ENCODE measurements at places on chromosomes 2 and 18. TPM values are rescaled to one million over a fixed set of nuclear protein-coding genes. Genes with fewer than 3 reads are reported as not detected.

- no peaks in the 10 kb centered on the region for H3K36me3 ChIP-seq
- H3K27me3 ChIP-seq: no peaks in the 10 kb centered on the region
- peak overlapping the region; percentile 45 for H3K27ac ChIP-seq
- no peak overlapping the region for H3K4me3 ChIP-seq
- H3K4me1 ChIP-seq: no peaks in the 10 kb centered on the region
- no peak for DNase-seq
Measured at GRCh38 chr2:159051133-159051532, 82.7 kb downstream of the TANC1 start.

- DNase-seq: peak; percentile 96
- H3K4me1 ChIP-seq: peaks cover 25% of the 10 kb centered on the region
- H3K4me3 ChIP-seq: no peak overlapping the region
Measured at GRCh38 chr2:238263204-238264071, 23.6 kb upstream of the HES6 start.

DNA sequence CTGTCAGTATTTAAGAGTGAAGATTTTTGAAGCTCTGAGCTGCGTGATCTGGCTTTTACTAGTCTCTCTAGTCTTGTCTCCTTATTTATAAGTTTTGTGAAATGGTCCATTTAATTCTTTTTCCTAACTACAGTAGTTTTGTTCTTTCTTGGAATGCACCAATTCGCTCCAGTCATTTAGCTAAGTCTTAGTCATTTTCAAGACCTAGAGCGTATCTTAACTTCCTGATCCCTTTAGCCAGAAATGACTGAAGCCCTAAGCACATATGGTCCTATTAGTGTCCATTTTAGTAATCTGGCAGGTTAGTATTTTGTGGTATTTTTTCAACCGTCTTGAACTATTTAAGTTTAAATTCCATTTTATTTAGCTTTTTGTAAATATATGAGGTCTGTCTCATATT lies 3.6 kb downstream of the BIRC6 start:
- peaks cover 37% of the 10 kb centered on the region for H3K4me1 ChIP-seq
- H3K27me3 ChIP-seq: no peaks in the 10 kb centered on the region
- no peak overlapping the region for H3K27ac ChIP-seq
- no peak overlapping the region for H3K4me3 ChIP-seq
- DNase-seq: no peak
- peaks cover 6% of the 10 kb centered on the region for H3K36me3 ChIP-seq

DNA sequence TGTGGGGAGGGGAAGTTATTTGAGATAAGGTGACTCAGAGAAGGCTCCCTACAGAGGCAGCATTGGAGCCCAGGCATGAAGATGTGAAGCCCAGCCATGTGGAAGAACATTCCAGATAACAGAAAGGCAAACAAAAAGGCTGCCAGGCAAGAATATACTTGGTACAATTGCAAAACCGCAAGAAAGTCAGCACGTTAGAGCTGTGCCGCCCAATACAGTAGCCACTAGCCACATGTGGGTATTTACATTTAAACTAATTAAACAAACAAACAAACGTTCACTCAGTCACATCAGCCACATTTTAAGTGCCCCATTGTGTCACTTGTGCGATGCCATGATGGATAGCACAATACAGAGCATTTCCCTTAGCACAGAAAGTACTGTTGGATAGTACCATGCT lies 179.6 kb downstream of the SATB2 start:
- DNase-seq: no peak
- no peaks in the 10 kb centered on the region for H3K36me3 ChIP-seq
- no peaks in the 10 kb centered on the region for H3K27me3 ChIP-seq
- H3K4me1 ChIP-seq: no peaks in the 10 kb centered on the region

GRCh38 chr2:120605231-120605935 lies 130.3 kb upstream of the GLI2 start:
- H3K4me3 ChIP-seq: no peak overlapping the region
- no peak for DNase-seq
- no peaks in the 10 kb centered on the region for H3K36me3 ChIP-seq
- H3K27ac ChIP-seq: no peak overlapping the region

GRCh38 chr2:25387876-25388449 lies 46.2 kb upstream of the DNMT3A start:
- H3K4me3 ChIP-seq: no peak overlapping the region
- H3K4me1 ChIP-seq: no peaks in the 10 kb centered on the region
- H3K36me3 ChIP-seq: no peaks in the 10 kb centered on the region
- H3K27me3 ChIP-seq: no peaks in the 10 kb centered on the region
- no peak overlapping the region for H3K27ac ChIP-seq
- DNase-seq: no peak

The SIX3 gene
- total RNA-seq: not detected

The CPO gene
- total RNA-seq: not detected

The MAP3K19 gene
- not detected for total RNA-seq

The LHCGR gene
- total RNA-seq: not detected

Measured in stomach (tissue), 19 donors.